ENCODE measurements at places on chromosomes 4 and X.

GRCh38 chrX:110853610-110854009 is 58.0 kb upstream of the CHRDL1 start:
- DNase-seq, result no peak

DNA sequence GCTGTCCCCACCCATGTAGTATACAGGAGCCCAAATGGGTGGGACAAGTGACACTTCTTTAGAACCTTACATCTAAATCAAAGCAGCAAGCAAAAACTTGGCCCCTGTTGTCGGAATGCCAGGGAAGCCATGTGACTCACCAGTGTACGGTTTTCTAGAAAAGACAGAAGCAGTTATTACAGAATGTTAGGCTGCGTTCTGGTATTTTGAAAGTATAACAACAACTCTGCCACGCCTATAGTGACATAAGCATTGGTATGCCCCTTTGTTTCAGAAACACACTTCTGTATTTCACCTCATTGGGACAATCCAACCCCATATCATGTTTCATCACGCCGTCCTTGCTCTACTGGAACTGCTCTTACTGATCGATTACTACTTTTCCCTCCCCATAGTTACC is 14.8 kb downstream of the PDHA1 start:
- no peak for DNase-seq

DNA sequence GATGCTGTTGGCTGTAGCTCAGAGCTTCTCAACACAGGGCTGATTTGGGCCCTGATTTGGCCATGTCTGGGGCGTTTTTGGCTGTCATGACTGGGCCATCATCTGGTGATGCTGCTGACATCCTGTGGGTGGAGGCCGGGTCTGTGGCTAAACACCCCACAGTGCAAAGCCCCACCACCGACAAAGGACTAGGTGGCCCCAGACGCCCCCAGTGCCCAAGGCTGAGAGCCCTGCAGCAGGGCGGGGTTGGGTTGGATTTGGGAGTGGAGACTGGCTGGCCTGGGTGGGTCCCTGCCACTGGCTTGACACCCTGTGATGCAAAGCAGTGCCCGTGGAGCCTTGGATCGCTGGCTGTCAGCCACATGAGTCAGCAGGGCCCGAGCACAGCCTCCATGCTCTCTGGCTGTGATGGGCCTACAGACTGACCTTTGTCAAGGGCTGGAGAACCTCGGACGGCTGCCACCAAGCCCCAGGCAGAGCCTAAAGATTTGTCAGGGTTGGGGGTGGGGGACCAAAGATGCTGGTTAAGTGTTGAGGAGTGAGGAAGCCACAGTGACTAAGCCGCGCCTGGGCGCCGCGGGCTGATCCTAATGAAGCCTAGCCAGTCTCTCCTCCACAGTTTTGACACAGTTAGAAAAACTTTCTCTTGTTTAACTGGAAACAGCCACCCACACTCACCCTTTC is 28.3 kb downstream of the CYTL1 start:
- no peak for DNase-seq

DNA sequence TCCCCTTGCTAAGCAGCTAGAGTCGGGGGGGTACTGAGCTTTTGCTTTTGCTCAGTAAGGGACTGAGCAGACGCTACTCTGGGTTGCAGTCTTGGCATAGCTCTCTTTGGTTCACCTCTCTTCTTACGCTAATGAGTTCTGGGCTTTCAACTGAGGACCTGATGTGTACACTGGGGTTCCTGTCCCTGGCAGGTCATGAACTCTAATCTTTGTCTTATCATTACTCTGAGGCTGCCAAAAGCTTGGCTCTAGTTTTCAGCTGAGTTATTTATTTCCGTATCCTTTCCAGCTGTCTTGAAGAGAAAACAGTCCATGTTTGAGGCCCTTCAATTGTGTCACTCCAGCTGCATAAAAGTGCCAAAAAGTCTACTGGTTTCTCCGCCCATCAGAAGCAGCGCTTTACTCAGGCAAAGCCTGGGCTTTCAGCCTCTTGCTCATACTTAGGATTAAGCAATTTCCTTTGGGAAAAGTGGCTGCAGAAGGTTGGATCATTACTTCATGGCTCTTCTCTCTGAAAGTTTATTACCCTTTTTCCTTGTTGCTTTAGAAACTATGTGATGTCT is 121.0 kb upstream of the STOX2 start:
- no peak for DNase-seq

DNA sequence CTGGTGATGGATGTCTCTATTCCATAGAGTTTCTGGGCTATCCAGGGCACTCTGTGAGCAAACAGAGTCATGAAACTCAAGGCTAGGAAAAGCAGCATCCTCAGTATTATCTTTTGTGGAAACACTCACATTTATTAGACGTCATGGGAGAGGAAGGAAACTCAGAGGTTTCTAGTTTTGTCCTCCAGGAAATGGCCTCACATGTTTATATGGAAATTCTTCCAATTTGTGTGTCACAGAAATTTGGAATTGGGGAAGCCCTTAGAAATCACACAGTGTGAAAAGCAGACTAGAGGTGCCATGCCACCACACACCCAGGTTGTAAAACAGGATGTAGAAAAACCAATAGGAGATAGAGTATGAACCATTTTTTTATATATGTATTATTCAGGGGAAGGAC is 31.1 kb downstream of the IDS start:
- no peak for DNase-seq

DNA sequence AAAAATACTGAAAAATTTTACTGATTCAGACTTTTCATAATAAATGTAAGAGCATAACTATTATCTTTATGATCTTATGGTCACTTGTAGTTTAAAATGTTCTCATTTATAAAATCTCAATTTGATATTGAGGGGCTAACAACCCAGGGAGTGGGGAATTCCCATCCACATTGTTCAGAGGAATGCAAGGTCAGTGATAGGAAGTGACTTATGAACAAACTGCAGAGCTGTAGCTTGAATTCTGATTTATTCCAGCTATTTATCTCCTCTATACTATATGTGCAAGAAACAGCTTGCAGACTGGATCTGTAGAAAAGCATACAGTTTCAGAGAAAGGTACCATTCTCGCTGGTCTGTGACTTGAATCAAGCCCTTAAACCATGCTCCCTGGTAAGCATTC is 61.6 kb downstream of the SEC24D start:
- no peak for DNase-seq
